ENCODE measurements at places on chromosomes 7 and 10.
A peak's percentile ranks its signal among the peaks of the same experiment; 100 is the strongest.

- no peak for DNase-seq
Observed at GRCh38 chr7:131508754-131509486, 47.5 kb downstream of the PODXL start.

- DNase-seq = no peak
Observed at GRCh38 chr7:102981451-102981850, 68.7 kb downstream of the LRRC17 start.

- no peak for DNase-seq
Observed at GRCh38 chr10:73083221-73083620, 13.4 kb downstream of the P4HA1 start.

- DNase-seq = no peak
Observed at GRCh38 chr10:6217611-6218010, 14.9 kb downstream of the PFKFB3 start.

DNA sequence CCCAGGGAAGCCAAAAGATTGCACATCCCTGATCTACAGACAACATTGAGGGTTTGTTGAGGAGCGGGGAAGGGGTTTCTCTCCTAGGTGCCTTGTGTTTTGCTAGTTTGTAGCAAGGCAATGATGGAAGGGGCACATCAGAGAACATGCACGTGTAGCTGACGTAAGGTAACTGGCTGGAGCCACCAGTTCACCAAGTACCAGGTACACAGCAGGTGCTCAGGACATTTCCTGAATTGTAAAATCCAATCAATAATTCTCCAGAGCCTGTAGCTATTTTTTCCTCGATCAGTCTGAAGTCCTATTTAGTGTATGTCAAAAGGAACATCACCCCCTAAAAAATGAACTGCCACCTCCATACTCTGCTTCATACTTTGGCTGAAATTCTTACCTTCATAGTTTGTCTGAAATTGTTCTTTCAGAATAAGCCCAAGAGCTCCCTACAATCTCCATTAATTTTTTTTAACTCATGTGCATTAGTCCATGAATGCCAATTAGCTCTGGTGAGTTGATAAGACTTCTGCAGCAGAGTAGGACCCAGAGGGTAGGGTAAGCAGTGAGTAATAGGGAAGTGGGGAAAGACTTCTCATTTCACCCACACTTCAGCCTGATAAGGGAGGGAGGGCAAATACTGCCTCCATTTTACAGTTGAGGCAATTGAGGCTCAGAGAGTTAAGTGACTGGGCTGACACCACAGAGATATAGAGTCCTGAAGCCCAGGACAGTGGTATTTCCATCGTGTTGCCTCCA is 36.0 kb upstream of the SLC26A3 start:
- DNase-seq = no peak

DNA sequence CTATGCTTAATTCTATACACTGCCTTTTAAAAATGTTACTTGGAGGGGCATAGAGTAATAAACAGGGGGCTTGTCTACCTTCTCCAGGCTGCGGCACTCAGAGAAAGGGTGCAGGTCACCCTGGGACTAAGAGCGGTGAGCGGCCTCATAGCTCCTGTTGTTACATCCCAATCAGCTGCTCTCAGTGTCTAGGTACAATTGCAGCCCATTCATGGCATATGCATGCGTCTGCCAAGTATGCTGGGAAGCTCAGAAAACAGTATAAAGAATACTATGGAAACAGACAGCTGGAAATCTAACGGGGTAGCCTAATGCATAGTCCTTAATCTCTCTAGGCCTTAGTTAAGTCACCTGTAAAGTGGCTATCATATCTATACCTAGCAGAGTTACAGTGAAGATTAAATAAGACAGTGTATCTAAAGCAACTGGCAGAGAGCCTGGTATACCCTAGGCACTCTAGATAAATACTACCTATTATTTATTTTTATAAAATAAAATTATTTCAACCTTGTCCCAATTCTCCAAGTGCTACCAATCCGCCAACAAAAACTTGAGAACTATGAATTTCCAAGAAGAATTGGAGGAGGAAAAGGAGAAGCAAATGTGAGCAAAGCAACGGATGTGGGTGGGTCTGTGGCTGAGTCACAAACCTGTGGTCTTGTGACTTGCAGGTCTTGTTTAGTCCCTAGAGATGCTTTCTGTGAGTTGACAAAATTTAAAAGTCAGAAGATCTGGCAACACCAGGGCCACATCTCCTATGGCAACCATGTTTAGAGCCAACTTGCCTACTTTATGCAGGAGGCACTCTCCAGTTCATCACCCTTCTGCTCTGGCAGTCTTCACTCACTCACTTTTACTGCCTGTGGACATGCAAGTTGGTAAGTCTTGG is 183.0 kb downstream of the RAPGEF5 start:
- DNase-seq = no peak

GRCh38 chr10:32955299-32955772 is 2.7 kb downstream of the ITGB1 start:
- no peak for DNase-seq

GRCh38 chr10:75297021-75297599 is 61.4 kb upstream of the COMTD1 start:
- no peak for DNase-seq

DNA sequence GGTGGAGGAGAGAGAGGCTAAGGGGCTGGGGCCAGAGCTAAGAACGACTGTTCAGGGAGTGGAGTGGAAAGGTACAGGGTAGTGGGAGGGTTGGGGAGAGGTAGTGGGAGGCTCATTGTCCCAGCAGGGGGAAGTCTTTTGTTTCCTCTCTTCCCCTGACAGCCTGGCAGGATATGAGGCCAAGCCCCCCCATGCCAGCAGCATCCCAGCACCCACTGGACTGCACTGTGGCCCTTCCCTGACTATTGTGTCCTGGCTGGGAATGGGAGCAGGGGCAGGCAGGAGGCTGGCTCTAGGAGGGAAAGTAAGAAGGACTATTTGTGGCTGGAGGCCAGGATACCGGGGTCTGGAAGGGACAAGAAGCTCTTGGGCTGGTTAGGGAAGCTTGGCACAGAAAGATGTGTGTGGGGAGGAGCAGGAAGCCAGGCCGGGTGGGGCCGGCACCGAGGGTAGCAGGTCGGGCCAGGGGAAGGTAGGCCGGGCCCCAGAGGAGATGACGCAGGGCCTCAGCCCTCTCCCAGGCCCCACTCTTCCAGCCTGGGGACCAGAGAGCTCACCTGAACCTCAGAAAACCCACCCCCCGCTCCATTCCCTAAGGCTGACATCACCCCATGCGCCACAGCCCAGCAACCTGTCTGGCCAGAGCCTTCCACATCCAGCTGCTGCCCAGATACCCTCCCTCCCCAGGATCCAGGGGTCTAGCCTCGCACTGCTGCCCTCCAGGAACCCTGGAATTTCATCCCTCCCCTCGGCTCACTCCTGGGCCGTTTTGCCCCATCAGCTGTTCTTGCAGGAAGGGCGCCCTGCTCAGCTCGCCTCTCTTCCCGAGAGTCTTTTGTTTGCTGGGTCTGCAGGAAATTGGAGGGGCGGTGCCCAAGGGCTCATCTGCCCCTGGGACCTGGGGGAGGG is 8.8 kb upstream of the EPHB4 start:
- no peak for DNase-seq

DNA sequence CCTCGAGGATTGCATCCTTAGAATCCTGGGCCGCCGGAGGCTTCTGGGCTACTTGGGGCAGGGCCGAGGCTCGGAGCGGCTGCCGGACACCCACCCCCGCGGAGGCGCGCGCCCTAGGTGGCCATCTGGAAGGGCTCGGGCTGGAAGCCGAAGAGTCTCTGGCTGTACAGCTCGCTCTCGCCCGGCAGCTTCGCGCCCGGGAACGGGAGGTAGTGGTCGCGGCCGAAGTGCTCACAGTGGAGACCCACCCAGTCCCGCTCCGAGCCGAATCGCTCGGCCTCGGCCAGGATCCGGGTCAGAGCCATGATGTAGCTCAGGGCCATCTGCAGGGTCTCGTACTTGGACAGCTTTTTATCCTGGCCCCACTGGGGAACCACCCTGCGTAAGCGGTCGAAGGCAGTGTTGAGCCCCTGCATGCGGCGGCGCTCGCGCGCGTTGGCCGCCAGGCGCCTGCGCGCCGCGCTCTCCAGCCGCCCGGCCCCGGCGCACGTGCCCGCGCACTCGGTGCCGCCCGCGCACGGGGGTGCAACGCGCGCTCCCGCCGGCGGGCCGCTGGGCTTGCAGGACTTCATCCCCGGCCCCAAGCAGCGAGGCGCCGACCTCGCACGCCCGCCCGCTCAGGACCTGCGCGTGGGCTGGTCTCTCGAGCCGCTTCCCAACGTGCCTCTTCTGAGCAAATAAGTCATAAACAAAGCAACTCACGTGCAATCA is 652 bp downstream of the ATOH7 start:
- peak; percentile 49 for DNase-seq

DNA sequence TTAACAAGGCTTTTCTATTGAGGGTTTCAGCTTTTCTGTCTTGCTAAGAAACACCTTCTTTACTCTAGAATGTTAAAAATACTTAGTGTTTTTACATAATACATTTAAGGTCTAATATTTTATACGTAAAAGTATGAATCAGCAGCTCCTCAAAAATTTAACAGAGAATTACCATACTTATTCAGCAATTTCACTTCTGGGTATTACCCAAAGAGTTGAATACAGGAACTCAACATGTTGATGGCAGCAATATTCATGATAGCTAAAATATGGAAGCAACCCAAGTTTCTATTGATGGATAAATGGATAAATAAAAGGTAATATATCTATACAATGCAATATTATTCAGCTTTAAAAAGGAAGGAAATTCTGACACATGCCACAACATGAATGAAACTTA is 9.7 kb upstream of the OR13A1 start:
- DNase-seq = no peak

DNA sequence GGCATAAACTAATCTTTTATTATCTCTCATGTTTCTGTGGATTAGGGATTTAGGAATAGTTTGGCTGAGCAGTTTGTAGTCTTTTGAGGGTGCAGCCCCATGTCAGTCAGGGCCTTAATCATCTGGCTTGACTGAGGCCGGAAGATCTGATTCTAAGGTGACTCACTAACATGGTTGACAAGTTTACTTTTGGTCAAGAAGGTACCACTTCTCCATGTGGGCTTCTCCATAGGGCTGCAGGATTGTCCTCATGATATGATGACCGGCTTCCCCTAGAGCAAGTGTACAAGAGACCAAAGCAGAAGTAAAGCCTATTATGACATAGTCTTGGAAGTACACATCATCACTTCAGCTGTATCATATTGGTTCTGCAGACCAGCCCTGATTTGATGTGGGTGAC is 45.9 kb upstream of the OIT3 start:
- DNase-seq = no peak

DNA sequence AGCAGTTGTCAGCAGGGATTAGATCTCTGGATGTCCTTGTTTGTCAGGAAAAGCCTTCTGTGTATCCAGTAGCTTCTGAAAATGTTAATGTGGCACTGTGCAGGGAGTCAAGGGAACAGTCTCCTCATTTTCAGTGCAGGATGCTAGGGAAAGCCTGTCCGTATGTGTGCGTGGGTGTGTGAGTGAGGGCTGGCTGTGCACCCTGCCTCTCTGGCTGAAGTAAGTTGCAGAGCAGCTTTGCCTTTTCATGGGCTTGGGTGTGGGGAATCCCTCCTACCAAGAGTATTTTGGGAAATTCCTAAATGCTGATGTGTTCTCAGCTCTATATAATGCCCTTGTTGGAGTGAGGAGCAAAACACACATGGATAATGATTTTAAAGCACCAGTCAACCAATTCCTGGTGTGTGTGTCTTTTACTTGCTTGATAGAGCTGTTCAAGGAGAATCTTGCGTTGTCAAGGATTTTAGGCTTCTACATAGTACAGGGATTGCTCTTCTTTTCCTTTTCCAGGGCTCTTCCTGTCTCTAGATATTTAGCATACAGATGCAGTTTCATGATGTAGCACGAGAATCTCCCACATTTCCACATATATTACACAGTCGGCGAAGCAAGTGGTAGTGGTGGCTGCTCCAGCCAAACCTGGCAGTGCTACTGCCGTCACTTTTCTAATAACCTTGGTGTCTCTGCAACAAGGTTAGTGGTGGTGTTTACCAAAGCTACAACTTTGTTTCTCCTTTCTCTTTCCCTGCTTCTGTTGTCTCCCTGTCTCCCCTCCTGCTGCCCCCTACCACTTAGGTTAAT is 92.8 kb downstream of the MCU start:
- DNase-seq = peak; percentile 59

- DNase-seq = no peak
Observed at GRCh38 chr7:12287901-12288300, 76.8 kb downstream of the TMEM106B start.

DNA sequence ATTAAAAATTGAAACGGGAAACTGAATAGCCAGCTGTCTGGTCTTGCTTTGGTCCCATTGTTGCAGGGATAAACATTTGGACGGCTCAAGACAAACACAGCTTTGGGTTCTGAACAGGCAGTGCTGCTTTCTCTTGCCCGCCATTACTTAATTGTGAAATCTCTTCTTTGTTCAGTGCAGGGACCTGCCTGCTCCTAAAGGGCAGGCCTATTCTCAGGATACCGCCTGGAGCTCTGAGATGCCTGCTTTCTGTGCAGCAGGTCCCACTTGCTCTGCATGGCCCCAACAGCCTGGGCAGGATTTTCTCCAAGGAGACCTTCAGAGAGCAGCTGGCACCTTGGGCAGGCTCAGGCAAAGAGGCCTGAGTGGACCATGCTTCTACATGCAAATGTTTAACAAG is 237.6 kb downstream of the KCNMA1 start:
- no peak for DNase-seq

DNA sequence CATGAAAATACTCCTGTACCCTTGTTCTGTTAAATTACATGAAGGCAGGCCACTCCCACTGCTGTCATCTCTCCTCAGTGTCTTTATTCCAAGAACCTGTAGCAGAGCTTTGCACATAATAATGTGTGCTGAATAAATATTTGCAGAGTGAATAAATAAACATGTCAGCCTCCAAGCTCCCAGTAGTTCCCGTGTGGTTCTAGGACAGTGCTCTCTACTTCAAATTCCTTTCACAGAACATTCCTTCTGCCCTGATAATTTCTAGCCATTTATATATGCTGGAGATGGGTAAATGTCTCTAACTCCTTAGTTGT is 20.3 kb upstream of the HYAL4 start:
- no peak for DNase-seq

- DNase-seq = no peak
Observed at GRCh38 chr7:120993553-120994191, 5.2 kb downstream of the CPED1 start.

- DNase-seq = no peak
Observed at GRCh38 chr7:149715476-149715875, 57.9 kb downstream of the ZNF467 start.

GRCh38 chr10:50590935-50591334 is 32.8 kb downstream of the SGMS1 start:
- DNase-seq = no peak

DNA sequence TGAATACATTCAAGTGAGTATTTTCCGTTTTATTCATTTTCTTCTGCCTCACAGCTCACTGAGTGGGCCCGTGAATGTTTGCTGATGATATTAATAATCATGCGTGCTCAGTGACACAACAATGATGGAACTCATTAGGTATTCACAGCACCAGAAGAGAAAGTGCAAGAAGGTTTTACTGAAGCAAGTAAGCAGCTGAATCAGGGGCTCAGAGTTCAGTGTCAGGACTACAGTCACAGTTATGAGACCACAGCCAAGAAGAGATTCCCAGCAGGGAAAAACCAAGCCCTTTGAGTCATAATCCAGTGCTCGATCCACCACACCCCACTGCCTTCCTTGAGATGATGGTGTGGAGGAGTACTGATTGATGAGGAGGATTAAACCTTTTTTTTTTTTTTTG is 247.4 kb downstream of the KIAA1217 start:
- no peak for DNase-seq
